Common myeloid progenitor, CD34-positive (primary cell): ENCODE measurements at places on chromosomes 6 and 20.

- DNase-seq, result no peak
These were observed 10.8 kb upstream of the ANKRD60 start for GRCh38 chr20:58239216-58239615.

DNA sequence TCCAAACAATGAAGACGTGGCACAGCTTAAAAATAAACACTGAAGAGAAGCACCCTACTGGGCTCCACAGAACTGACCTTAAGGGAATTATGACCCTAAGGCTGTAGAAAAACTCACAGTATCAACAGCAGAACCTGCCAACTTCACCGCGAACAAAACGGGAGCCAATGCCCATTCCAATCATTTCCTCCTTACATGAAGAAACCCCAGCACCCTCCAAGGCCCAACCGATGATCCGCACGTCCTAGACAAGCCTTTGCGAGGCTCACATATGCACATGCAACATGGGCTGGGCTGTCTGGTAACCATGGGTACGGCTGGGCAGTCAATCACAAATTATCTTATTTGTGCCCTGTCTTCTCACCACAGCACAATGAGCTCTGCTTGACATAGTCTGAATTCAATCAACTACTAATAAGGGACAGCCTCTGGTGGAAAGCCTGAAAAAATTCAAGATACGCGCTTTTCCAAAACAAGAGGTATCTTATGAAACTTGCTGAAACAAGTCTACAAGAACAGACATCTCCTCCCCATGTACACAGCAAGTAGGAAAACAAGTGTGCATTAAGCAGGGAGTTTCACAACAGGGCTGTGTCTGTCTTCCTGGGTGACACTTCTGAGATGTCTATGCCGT lies 1.7 kb downstream of the DIDO1 start:
- peak; percentile 46 for DNase-seq

- no peak for DNase-seq
These were observed 9.1 kb downstream of the COL11A2 start for GRCh38 chr6:33183071-33183683.

- no peak for DNase-seq
These were observed 113.7 kb downstream of the TNFAIP3 start for GRCh38 chr6:137980777-137981176.

DNA sequence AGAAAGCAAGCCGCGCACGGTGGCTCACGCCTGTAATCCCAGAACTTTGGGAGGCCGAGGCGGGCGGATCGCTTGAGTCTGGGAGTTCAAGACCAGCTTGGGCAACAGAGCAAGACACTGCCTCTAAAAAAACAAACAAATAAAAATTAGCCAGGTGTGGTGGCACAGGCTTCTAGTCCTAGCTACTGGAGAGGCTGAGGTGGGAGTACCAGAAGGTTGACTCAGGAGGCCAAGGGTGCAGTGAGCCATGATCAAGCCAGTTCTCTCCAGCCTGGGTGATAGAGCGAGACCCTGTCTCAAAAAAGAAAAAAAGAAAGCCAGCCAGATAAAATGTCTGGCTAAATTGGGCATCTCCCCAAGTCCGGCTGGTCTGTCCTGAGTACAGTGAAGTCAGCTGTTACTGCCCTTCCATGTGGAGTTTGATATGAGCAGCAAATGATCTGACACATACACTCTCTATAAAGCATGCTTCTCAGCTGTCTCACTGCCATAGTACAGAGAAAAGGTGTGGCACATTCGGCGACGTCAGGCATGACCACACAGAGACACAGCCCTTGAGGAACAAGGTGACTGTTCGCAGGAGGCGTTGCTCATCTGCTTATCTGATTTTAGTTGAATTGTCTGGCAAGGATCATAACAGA lies 13.0 kb downstream of the CD83 start:
- no peak for DNase-seq

DNA sequence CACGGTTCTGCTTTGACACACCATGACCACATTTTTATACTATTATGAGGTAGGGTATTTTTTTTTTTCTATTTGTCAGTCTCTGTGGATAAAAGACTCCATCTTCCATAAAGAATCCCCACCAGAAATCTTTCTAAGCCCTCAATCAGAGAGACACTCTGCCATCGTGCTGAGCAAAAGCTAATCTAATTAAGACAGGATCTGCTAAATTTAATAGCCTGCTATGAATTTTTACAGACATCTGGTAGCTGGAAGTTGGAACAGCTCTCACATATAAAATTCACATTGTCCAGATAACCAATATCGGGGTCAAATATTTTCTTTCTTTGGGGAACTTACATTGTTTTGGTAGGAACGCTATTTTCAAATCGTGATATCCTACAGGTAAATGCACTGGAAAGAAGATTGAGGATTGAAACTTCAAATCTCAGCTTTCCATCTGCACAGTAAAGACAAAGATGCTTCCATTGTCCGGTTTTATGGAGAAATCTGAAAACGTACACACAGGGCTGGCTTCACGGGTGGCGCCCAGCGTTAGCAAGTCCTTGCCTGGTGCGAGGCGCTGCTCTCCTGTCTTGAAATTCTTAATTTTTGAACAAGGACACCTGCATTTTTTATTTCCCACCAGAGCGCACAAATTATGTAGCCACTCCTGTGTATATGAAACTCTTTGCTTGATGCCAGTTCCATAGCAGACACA lies 573.8 kb upstream of the NOX3 start:
- DNase-seq, result no peak

GRCh38 chr20:43988451-43988850 lies 73.8 kb downstream of the TOX2 start:
- DNase-seq, result no peak

- no peak for DNase-seq
These were observed 160.6 kb upstream of the HSF2 start for GRCh38 chr6:122238861-122239260.

GRCh38 chr6:54183616-54184015 lies 72.4 kb downstream of the MLIP start:
- no peak for DNase-seq

DNA sequence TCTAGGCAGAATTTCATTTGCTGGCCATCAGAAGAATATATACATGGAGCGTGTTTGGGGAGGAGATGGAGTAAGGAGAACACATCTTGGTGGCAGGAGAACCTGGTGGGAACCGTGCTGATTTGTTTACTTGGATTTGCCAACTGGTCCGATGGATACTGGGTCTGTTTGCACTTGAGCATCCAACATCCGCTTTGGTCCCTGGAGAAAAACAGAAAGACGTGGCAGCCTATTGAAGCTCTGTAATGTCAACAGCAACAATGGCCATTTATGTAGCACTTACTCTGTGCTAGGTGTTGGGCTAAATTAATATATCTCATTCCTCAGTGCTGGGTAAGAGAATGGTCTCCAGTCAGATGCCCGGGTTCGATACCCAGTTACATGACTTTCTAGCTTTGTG lies 125.6 kb downstream of the BCAS1 start:
- no peak for DNase-seq
